ENCODE measurements at places on chromosomes 5 and 9.

DNA sequence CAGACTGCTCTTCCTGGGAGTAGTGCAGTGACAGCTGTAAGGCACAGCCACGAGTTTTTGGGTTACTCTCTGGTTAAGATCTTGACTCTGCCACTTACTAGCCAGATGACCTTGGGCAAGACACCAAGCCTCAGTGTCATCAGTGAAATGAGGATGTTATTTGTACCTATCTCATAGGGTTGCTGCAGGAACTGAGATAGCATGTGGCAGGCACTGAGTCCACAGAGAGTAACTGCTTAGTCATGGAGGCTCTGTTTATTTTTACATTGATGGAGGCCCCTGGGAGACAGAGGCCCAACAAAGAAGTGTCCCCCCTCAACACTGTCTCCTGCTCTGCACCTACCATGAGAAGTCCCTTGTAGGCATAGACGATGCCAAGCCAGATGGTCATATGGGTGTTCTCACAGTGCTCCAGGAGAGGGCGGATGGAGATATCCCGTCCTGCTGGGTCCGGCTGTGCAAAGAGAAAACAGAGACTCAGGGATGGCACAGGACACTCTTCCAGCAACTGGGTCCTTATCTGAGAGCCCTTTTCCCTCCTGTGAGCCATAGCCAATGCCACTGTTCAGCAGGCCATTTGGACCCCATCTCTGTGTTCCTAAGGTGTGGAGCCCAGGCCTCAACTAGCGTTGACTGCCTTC is 55.4 kb upstream of the TBC1D2 start:
- no peak for DNase-seq

GRCh38 chr9:105320568-105320967 is 76.1 kb downstream of the SLC44A1 start:
- DNase-seq, result no peak

GRCh38 chr5:541539-542318 is 17.5 kb upstream of the SLC9A3 start:
- DNase-seq, result no peak

DNA sequence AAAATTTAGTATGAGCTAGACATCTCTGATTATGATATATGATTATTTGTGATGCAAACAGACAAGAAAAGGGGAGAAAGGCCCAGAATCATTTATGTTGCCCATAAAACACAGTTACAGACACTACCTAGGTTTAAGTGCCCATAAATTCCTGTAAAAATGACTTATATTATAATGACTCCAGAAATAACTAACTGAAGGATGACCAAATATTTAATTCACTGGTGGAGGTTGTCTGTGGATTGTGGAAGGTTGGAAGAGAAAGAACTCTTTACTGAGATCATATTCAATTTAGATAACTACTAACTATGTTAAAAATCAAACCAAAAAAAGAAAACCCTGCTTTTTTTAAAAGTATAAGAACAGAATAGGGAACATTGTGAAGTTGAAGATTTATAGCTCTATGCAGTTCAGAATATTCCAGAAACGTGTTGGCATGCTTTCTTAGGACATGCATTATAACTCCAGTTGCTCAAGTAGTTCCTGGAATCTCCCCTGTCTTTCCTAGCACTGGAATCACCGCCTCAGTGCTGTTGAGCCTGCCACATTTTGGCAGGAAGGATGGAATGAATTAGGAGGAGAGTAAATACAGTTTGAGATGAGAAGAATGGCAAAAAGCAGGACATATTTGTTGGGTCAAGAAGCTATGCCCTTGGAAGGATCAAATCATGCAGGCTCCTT is 72.0 kb upstream of the PAPPA start:
- DNase-seq, result no peak

GRCh38 chr5:141747152-141748141 is 65.4 kb upstream of the ARAP3 start:
- peak; percentile 97 for DNase-seq

- DNase-seq, result peak; percentile 96
These were observed 4.2 kb downstream of the WWC1 start for GRCh38 chr5:168295574-168296201.

- peak; percentile 3 for DNase-seq
These were observed 759.7 kb downstream of the BRINP1 start for GRCh38 chr9:118609355-118610044.

- DNase-seq, result peak; percentile 72
These were observed 39.6 kb upstream of the IDNK start for GRCh38 chr9:83583151-83584014.

GRCh38 chr5:81631124-81631523 is 119.8 kb downstream of the SSBP2 start:
- no peak for DNase-seq

Data from thyroid gland (tissue), 4 donors.